ENCODE measurements at places on chromosomes 7 and 10.

- DNase-seq: no peak
These were observed 393.1 kb downstream of the EXOC4 start for GRCh38 chr7:133645884-133646391.

- no peak for DNase-seq
These were observed 80.4 kb upstream of the MGMT start for GRCh38 chr10:129386415-129387257.

DNA sequence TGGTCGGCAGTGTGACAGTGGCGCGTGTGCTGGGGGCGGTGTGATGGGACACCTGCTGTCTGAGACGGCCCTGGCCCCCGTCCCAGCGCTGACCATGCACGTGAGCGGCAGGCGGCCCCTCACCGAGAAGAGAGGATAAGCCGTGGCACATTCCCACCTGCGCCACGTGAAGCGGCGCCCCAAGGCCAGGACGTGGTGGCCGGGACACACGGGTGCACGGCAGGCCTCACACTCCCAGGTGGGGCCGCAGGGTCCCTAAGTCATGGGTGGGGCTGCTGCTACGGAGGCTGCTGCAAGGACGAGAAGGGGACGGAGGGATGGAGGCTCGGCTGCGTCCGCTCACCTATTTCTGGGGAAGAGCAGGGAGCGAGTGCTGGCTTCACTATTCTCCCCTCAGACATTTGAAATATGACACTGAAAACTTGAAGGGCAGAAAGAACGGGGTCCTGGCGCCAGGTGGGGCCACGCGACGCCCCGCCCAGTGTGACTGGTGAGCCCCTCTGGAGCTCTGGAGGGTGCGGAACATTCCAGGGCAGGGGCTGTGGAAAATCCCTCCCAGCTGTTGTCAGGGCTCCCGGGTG is 7.5 kb downstream of the CYP2W1 start:
- DNase-seq: no peak

DNA sequence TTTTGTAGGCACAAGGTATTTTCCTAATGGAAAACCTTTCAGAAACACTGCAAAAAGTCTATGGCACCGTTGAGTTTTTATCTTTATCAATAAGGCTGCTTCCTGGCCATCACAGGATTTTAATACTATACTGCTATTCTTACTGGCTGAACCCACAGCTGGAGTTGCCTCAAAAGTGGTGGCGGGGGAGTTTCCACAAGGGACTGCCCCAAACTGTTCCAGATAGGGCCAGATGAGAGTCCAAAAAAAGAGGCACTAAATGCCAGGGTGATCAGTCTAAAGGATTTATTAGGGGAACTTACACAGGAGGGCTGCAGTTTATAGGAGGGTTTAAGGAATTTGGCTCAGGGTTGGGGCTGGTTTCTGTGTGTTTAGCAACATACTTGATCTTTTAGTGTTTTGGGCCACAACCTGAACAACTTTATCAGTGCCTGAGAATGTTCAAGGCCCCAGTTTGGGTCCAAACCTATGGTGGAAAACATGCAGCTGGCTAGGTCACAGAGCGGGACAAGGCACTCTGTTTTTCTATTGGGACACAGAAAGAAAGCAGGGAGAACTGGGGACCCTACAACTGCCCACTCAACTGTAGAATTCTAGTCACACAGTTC is 41.4 kb downstream of the STAM start:
- no peak for DNase-seq

DNA sequence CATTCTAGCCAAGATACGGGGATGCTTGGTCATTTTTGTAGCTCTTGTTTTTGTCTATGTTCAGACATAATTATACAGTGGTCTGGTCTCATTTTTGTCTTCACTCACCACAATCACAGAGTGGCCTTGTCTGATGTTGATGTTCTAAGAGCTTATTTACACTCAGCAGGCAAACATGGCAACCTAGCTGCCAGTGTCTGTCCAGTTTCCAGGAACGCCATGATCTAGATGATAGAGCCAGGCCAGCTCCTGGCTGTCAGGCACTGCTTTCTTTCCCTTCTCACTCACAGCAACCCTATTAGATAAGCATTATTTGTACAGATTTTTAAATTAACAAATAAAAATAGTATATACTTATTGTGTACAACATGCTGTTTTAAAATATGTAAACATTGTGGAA is 98.6 kb upstream of the PHF14 start:
- no peak for DNase-seq

DNA sequence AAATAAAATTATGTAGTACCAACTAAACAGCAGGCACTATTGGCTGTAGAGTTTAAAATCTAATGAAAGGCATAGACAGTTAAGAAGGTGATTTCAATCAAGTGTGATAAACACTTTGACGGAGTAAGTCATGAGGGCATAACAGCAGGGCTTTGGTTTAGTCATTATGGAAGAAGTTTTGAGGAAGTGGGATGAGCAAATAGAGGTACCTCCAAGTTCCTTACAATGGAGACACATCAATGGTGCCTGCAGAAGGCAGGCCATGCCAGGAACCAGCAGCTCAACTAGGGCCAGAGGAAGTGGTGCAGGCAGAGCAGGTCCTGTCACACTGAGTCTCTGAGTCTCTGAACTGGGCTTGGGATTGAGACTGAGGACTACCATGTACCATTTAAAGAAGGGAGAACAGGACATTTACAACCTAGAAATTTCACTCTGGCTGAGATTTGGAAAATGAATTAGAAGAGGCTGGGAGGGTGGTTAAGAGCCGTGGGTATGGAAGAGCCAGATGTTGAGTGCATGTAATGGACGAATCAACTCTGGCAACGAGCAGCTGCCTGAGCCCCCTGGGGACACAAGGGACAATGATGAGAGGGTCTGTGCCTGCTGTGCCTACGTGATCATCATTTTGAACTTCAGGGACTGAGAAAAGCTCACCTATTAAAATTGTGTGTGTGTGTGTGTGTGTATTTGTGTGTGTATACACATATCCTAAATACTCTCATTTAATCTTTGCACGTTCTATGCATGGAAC is 208.7 kb upstream of the POM121L12 start:
- DNase-seq: no peak

GRCh38 chr10:132298038-132298881 is 9.5 kb downstream of the STK32C start:
- DNase-seq: no peak

DNA sequence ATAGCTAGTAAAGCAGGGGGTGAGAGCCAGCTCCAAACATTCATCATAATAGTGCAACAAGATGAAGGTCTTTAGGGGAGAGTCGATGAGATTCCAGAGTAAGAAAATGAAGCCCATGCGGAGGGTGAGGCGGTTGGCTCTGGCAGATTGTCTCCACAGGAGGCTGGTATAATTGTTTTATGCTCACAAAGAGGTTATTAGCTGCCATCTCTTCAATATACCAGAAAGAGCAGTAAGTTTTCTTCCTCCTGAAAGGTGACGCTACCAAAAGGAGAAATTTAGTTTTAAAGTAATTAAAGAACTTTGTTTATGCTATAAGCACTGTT is 59.2 kb upstream of the KCNIP2 start:
- DNase-seq: no peak

GRCh38 chr7:131197920-131198615 is 129.6 kb upstream of the MKLN1 start:
- DNase-seq: no peak

Data from GM12892 (cell line).